ENCODE measurements at places on chromosomes 5 and 9. TPM values are rescaled to one million over a fixed set of nuclear protein-coding genes. Genes with fewer than 3 reads are reported as not detected.
A peak's percentile ranks its signal among the peaks of the same experiment; 100 is the strongest.

- DNase-seq: no peak
Observed at GRCh38 chr5:1118738-1119137, 6.9 kb upstream of the SLC12A7 start.

DNA sequence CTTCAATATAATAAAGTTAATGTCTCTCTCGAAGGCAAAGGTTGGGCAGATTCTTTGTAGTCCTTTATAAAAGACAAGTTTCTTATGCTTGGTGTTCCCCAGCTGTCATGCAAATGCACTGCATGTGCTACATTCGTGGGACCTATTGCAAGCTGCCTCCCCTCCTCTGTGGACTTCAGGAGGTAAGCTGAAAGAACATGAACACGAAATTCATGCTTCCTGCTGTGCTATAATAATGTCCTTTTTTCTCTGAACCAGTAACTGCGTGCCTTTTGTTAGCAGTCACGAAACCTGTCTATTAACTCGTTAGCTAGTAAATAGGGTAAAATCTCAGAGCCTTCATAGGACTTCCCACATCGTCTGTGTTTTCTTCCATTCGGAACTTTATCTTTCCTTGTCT is 363.5 kb downstream of the CDH9 start:
- DNase-seq: no peak

DNA sequence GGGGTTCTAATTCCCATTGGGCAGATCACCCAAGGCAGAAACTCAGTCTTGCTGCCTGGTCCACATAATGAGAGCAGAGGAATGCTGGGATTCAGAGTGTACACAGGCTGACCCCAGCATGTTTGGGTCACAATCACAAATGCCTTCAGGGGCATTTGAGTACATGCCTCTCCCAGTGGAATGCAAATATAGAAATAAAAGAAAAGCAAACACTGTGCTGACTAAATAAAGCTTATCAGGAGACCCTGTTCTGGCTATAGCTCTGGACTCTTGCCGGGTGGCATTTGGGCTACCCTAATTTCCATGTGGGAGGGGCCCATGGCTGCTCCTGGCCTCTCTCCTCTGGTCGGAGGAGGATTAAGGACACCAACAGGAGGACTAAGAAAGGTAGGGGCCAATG is 121.4 kb downstream of the DOCK8 start:
- peak; percentile 69 for DNase-seq

GMCL2 gene
- not detected for total RNA-seq

DNA sequence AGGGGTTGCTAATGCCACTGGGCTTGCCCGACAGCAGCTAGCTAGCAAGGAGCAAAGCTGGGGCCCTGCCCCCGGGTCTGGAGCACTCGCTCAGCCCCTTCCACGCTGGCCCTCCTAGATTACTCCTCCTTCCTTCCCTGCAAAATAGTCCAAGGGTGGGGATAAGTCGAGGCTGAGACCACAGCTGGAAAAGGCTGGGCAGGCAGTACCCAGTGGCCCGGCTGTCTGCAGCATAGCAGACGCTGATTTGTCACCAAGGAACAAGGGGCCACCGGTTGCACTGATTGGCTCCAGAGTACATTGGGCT is 73.9 kb downstream of the ADAMTS2 start:
- DNase-seq: no peak

GRCh38 chr9:124357721-124358361 is 57.4 kb downstream of the PSMB7 start:
- peak; percentile 20 for DNase-seq

NRG2 gene
- 1.9 TPM for total RNA-seq

DNA sequence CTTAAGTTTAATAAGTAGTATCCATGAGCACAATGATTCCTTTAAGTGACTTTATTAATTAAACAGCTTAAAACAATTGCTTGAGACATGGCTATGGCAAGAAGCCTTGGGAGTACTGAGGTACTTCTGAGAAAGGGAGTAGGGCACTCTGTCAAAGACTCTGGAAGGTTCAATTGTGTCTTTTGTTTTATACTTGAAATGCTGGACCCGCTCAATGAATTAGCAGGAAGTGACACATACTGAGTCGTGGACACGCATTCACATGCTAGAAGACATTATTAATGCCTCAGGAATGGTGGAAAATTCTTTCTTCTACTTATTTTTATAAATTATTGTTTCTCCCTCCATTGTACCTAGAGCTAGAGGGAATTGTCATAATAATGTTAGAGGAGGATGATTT is 347.3 kb upstream of the ZNF608 start:
- peak; percentile 91 for DNase-seq

ATG12 gene
- total RNA-seq: 58.8 TPM

- DNase-seq: no peak
Observed at GRCh38 chr9:70529377-70529776, 114.9 kb upstream of the KLF9 start.

PCDHA8 gene
- not detected for total RNA-seq

PCDHB6 gene
- total RNA-seq: 0.49 TPM

OR1J2 gene
- total RNA-seq: not detected

- peak; percentile 98 for DNase-seq
Observed at GRCh38 chr9:131500939-131501541, 1.7 kb upstream of the POMT1 start.

DNA sequence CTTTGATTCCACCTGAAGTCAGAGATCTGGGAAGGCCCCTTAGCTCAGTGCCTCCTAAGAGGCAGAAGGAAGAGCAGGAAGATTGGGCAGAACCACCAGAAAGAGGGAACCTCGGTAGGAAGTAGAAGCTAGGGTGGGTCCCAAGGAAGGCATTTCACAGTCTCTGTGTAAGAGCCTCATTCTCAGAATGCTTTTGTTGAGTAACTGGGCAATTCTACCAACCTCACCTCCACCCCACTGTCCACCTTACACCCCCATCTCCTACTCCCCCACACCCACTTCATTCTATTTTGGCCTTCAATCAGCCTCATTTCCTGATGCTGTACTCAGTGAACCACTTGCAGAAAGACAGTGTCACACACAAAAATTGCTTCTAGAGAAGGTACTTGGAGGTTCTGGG is 3.5 kb downstream of the HBEGF start:
- DNase-seq: no peak

GRCh38 chr5:172444110-172444510 is 10.2 kb downstream of the SH3PXD2B start:
- DNase-seq: peak; percentile 59

GRCh38 chr9:92294297-92294676 is 790 bp upstream of the IARS1 start:
- peak; percentile 19 for DNase-seq

LAMC3 gene
- not detected for total RNA-seq

All from M059J (cell line).